Stomach (tissue), 19 donors: ENCODE measurements at places on chromosomes 13 and 19. TPM values are rescaled to one million over a fixed set of nuclear protein-coding genes. Genes with fewer than 3 reads are reported as not detected.
A peak's percentile ranks its signal among the peaks of the same experiment; 100 is the strongest.

C1QTNF9 gene
- 0.37 TPM for total RNA-seq

IGLON5 gene
- total RNA-seq: not detected

ZNF575 gene
- not detected for total RNA-seq

SOX1 gene
- not detected for total RNA-seq

CGB3 gene
- total RNA-seq: not detected

THAP8 gene
- 9.4 TPM for total RNA-seq

KLK15 gene
- not detected for total RNA-seq

SMIM44 gene
- not detected for total RNA-seq

DNA sequence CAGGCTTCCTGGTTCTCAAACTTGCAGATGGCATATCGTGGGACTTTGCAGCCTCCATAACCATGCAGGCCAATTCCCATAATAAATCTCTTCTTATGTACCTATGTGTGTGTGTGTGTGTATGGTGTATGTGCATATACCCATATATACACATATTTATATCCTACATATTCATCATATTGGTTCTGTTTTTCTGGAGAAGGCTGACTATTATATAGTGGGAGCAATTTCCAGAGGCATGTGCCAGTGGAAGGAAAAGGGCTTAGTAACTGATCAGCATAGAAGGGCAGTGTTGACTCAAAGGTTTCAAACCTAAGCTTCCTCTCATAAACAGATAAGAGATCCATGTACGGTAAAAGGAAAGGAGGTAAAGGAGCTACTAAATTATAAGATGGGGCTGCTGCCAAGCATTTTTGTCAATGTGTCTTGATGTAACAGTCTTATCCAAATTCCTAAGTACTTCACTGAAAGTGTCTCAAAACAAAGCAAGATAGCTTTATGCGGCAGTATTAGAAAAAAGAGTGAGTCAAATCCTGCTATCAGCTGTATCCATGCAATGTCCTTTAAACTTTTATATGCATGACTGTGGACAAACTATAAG lies 432.1 kb downstream of the TBC1D4 start:
- H3K4me3 ChIP-seq: no peak overlapping the region
- no peak overlapping the region for H3K27ac ChIP-seq
- H3K4me1 ChIP-seq: no peaks in the 10 kb centered on the region

- no peaks in the 10 kb centered on the region for H3K36me3 ChIP-seq
- no peaks in the 10 kb centered on the region for H3K4me1 ChIP-seq
- H3K4me3 ChIP-seq: no peak overlapping the region
- no peak overlapping the region for H3K27ac ChIP-seq
- DNase-seq: no peak
These were observed 45.8 kb upstream of the ZNF536 start for GRCh38 chr19:30326393-30326710.

DNA sequence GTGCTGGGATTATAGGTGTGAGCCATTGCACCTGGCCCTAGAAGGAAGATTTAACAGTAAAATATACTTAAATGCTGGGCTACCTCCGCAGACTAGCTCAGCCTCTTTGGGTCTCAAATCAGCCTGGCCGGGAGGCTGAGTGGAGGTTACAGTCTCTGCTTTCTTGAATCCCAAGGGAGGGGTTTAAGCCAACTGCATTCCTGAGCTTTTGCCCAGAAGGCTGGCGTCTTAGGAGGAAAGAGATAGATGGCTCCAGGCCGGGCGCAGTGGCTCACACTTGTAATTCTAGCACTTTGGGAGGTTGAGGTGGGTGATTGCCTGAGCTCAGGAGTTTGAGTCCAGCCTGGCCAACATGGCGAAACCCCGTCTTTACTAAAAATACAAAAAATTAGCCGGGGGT lies 623 bp upstream of the C5AR1 start:
- DNase-seq: no peak
- H3K4me1 ChIP-seq: peaks cover 9% of the 10 kb centered on the region
- no peaks in the 10 kb centered on the region for H3K27me3 ChIP-seq
- no peak overlapping the region for H3K27ac ChIP-seq
- H3K36me3 ChIP-seq: no peaks in the 10 kb centered on the region

DNA sequence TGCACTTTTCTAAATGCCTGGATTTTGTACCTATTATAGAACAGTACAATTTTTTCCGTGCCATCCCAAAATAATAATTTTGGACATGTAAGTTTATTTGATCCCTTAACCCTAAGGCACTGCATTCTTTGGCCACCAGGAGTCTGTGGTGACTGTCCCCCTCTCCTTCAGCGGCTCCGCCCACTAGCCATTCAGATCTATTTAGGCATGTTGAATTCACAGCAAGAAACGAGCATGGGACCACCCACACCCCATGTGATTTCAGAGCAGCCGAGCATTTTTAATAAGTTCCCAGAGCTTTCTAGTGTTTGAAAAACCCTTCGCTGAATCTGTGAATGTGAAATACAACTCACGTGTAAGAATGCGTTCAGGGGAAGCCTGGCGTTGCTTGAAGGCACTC lies 567.5 kb downstream of the MYO16 start:
- no peak overlapping the region for H3K27ac ChIP-seq
- H3K4me3 ChIP-seq: no peak overlapping the region
- no peaks in the 10 kb centered on the region for H3K36me3 ChIP-seq
- H3K4me1 ChIP-seq: no peaks in the 10 kb centered on the region
- DNase-seq: no peak

DNA sequence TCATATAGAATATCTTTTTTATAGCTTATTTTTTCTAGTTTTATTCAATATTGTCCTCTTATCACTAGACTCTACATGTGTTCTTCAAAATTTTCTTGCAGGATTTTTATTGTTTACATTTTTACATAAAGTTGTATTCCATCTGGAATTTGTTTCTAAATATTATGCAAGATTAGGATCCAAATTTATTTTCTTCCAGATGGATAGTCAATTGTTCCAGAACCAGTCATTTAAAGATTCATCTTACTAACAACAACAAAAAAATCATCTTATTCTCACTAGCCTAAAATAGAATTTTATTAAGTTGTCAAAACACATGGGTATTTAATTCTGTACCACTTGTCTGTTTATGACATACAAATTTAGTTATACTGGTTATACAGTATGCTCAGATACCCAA lies 390.4 kb upstream of the GPC6 start:
- no peaks in the 10 kb centered on the region for H3K4me1 ChIP-seq
- no peak for DNase-seq
- no peaks in the 10 kb centered on the region for H3K36me3 ChIP-seq
- H3K27me3 ChIP-seq: no peaks in the 10 kb centered on the region
- H3K4me3 ChIP-seq: no peak overlapping the region

GRCh38 chr13:95559100-95559499 lies 6.6 kb downstream of the CLDN10 start:
- no peaks in the 10 kb centered on the region for H3K36me3 ChIP-seq
- no peaks in the 10 kb centered on the region for H3K27me3 ChIP-seq
- DNase-seq: no peak
- H3K27ac ChIP-seq: no peak overlapping the region
- no peak overlapping the region for H3K4me3 ChIP-seq

DNA sequence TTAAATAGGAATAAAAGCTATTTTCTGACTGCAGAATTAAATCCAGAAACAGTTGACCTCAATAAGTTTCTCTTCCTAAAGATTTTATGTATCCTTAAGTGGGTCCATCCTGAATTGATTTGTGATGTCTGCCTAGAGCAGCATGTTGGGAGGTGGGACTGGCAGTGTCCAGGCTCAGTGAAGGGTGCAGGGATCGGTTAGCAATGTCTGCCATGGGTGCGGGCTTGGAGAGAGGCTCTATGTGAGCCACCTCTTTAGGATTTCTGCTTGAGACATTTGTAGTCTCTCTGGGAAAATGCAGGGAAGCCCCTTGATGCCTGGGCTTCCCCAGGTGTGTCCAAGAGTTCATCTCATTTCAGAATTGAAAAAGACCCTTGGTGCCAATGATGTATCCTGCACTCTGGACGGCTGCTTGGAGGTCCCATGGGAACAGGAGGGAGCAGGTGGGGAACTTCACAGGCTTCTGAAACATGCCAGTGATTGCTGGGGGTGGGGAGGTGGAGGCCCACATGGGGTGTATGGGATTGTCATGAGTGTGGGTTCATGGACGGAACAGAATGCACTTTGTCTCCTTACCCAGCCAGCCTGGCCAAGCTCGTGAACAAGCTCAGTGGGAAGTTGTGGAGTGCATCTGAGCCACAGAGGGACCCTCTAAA lies 6.2 kb upstream of the COLGALT1 start:
- no peaks in the 10 kb centered on the region for H3K36me3 ChIP-seq
- no peaks in the 10 kb centered on the region for H3K4me1 ChIP-seq
- no peak overlapping the region for H3K4me3 ChIP-seq
- H3K27ac ChIP-seq: no peak overlapping the region
- DNase-seq: no peak
- H3K27me3 ChIP-seq: no peaks in the 10 kb centered on the region

DNA sequence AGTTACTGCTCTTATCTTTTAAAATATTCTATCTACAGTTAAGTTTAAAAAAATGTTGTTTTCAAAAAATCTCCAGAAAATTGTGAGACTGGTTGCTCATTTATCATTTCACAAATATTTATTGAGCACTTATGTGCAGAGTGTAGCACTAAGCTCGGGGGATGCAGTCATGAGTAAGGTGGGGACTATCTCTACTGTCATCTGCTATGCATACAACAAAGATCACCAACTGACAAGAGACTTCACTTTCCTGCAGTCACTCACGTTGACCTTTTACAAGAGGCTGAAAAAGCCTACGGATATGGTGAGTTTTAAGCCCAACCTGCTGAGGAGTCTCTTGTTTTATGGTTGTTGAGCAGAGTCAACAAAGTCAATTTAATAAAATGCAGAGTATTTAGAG lies 392.5 kb downstream of the KLF12 start:
- DNase-seq: no peak
- no peak overlapping the region for H3K27ac ChIP-seq
- H3K27me3 ChIP-seq: no peaks in the 10 kb centered on the region
- H3K36me3 ChIP-seq: no peaks in the 10 kb centered on the region
- H3K4me1 ChIP-seq: no peaks in the 10 kb centered on the region

DNA sequence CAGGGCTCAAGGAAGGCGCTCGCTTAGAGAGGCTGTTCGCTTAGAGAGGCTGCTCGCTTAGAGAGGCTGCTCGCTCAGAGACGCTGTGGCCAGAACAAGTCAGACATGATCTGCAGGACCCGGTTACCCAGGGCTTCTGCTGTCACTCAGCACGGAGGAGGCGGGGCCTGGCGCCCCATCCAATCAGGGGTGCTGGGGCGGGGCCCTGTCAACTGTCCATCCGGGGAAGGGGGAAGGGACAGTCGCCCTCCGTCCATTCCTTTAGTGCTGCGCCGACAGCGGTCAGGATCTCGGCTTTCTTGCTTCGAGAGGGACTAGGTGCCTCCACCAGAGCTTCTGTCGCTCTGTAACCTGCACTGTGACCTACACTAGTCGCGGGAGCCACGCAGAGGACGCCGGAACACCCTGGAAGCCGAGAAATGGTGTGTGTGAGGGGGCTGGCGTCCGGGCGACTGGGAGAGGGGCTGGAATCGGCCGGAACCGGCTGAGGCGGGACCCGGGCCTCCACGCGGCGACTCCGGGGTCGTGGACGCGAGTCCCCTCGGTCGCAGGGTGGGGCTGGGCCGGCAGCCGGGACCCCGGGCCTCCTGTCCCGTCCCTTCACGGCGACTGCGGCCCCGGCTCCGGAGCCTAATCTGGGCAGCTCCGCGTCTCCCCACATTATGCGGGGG lies at the start of gene ZNF440:
Gene ZNF440, plus strand, starts transcription at position 245 of the 671 bp plus-strand sequence. Its CDS starts 175 bp downstream, at position 420.
- H3K4me1 ChIP-seq: peaks cover 32% of the 10 kb centered on the region
- peak within 1 kb of the TSS; percentile 93 for H3K27ac ChIP-seq
- no peaks in the 10 kb centered on the region for H3K27me3 ChIP-seq
- DNase-seq: peak; percentile 98

DNA sequence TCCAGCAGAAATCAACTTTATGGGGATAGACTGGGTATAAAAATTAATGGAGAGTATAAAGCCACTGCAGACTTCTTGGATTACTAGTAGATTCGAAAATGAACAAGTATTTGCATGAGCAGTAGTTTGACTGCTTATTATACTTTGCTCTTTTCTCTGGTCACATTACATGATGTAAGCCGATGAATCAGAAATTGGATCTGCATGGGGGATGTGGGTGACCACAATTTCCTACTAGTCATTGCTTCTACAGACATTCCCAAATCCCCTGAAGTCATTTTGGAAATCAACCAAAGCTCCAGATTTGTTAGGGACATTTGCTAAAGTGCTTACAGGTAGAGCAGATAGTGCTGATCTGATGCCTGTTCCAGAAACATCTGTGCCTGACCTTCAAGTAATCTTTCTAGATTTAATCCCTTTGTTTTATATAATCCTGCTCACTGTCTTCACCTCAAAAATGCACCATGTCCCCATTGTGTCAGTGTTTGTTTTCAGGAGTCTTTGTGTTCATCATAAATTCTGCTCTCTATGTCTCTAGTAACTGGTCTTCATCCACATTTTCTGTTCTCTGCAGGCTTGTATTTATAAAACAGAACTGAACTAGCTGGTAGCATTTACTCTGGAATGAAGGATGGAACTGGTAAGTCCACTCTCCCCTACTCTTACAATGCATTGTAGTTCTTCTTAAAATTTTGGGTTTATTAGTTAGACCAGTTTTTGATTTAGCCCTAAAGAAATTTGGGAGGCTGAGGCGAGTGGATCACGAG lies 201.5 kb upstream of the CSNK1A1L start:
- H3K4me3 ChIP-seq: no peak overlapping the region
- H3K27me3 ChIP-seq: no peaks in the 10 kb centered on the region
- DNase-seq: no peak
- H3K36me3 ChIP-seq: no peaks in the 10 kb centered on the region

DNA sequence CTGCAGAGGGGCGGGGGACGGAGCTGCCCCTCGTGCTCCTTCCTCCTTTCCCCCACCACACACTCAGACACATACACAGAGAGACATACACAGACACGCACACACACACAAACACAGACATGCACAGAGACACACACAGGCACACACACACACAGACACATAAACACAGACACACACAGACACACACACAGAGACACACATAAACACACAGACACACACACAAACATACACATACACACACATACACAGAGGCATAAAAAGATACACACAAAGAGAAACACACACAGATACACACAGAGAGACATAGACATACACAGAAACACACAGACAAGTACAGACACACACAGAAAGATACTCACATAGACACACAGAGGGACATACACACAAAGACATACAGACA lies 136.0 kb downstream of the UQCRFS1 start:
- H3K27ac ChIP-seq: no peak overlapping the region
- H3K27me3 ChIP-seq: no peaks in the 10 kb centered on the region
- no peak for DNase-seq
- no peaks in the 10 kb centered on the region for H3K4me1 ChIP-seq
- no peak overlapping the region for H3K4me3 ChIP-seq

GRCh38 chr19:28026636-28027035 lies 1186.3 kb downstream of the UQCRFS1 start:
- no peak for DNase-seq
- no peak overlapping the region for H3K4me3 ChIP-seq
- no peaks in the 10 kb centered on the region for H3K36me3 ChIP-seq
- no peak overlapping the region for H3K27ac ChIP-seq
- H3K4me1 ChIP-seq: no peaks in the 10 kb centered on the region

- H3K27ac ChIP-seq: no peak overlapping the region
- DNase-seq: no peak
- no peak overlapping the region for H3K4me3 ChIP-seq
These were observed 774.8 kb upstream of the ARGLU1 start for GRCh38 chr13:107342747-107343146.

GRCh38 chr13:51643882-51644281 lies 59.6 kb downstream of the WDFY2 start:
- no peak overlapping the region for H3K4me3 ChIP-seq
- H3K27ac ChIP-seq: no peak overlapping the region
- no peaks in the 10 kb centered on the region for H3K36me3 ChIP-seq
- no peaks in the 10 kb centered on the region for H3K27me3 ChIP-seq

- DNase-seq: no peak
- H3K27ac ChIP-seq: no peak overlapping the region
These were observed 68.3 kb downstream of the SLC6A16 start for GRCh38 chr19:49256691-49257090.
